ENCODE measurements at places on chromosomes 1 and 21.

DNA sequence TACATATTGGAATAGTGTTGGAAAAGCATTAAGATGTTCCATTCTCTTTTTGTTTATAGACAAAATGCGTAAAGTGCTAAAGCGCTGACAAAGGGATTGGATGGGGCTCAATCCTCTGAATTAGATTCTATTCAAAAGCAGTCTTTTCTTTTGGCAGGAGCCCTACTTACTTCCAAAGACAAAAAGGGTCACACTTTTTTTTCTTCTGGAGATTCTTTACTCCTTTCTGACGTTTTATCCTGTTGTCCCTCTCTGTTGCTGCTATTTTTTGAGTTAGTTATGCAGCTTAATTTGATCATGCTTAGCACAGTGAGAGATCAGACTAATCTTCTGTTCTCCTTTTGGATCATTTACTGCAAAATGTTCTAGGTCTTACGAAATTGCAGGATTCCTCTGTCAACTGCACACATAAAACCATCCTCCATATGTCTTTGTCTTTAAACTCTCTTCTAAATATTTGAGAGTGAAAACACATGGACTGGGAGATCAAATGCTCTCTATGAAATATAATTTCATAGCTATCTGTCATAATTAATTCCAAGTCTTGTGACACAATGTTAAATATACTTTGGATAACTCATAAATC lies 656.4 kb upstream of the ADGRL2 start:
- no peak for DNase-seq

GRCh38 chr1:34876406-34876805 lies 16.9 kb upstream of the SMIM12 start:
- DNase-seq = no peak

DNA sequence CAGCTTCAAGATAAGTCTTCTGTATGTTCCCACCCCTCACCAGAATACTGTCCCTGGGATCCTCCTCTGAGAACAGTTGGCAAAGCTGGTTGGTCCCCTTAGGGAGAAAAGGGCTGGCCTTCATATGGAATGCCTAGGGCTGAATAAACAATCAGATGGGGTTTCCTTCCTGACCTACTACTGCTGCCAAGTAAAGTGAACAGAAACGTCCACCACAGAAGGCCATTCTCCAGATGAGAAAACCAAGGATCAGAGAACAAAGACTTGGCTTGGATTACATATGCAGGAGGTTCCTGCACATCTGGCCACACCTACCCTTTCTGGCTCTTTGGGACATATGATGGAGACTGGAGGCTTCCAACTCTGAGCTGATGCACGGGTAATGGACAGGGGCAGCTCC lies 194.5 kb downstream of the HIVEP3 start:
- DNase-seq = no peak

DNA sequence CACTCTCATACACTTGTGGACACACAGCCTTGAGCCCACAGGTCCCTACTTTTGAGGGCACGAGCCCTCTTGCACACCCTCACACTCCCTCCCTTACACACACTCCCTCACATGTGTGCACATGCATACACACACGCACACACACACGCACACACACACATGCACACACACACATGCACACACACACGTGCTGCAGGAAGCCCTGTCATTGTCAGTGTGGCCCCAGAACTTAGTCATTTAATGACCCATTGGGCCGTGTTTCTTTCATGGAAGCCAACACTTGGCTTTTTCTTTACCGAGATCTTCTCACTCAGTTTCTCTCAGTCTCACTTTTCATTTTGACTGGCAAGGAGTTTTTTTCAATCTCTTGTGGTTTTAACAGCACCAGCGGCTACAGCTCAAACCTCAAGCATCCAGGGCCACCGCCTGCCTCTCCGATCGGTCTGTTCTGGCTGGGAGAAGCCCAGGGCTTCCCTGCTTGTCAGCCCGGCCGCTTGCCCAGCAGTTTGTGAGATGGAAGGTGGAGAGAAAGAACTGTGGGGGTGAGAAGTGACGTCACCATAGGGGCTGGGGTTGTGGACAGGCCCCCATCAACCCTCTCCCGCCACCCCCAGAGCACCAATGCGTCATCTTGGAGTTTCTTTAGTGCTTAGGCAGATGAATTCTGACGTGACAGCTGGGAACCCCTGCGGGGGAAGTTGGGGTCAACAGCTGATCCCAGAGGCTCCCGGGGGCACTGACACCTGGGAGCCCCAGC lies 15.8 kb upstream of the TNFRSF8 start:
- DNase-seq = no peak

DNA sequence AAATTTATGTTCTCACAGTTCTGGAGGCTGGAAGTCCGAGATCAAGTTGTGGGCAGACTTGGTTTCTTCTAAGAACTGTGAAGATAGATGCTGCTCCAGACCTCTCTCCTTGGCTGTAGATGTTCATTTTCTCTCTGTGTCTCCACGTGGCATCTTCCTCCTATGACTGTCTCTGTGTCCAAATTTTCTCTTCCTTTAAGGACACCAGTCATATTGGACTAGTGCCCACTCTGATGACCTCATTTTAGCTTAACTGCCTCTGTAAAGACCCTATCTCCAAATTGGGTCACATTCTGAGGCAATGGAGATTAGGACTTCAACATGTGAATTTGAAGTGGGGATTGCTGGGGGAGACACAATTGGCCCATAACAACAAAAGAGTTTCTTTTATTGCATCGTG lies 125.3 kb upstream of the ETS2 start:
- no peak for DNase-seq
